ENCODE measurements at places on chromosomes 13 and 19. TPM values are rescaled to one million over a fixed set of nuclear protein-coding genes. Genes with fewer than 3 reads are reported as not detected.
A peak's percentile ranks its signal among the peaks of the same experiment; 100 is the strongest.

UBL3 gene
- total RNA-seq = 8.5 TPM

AP3D1 gene
- 103 TPM for total RNA-seq

MYH14 gene
- total RNA-seq = not detected

FGF14 gene
- total RNA-seq = not detected

PPM1N gene
- 3.1 TPM for total RNA-seq

ZNF69 gene
- total RNA-seq = 1.1 TPM

PABPC3 gene
- total RNA-seq = 0.39 TPM

OR4F17 gene
- not detected for total RNA-seq

ZNF439 gene
- 4.3 TPM for total RNA-seq

DNA sequence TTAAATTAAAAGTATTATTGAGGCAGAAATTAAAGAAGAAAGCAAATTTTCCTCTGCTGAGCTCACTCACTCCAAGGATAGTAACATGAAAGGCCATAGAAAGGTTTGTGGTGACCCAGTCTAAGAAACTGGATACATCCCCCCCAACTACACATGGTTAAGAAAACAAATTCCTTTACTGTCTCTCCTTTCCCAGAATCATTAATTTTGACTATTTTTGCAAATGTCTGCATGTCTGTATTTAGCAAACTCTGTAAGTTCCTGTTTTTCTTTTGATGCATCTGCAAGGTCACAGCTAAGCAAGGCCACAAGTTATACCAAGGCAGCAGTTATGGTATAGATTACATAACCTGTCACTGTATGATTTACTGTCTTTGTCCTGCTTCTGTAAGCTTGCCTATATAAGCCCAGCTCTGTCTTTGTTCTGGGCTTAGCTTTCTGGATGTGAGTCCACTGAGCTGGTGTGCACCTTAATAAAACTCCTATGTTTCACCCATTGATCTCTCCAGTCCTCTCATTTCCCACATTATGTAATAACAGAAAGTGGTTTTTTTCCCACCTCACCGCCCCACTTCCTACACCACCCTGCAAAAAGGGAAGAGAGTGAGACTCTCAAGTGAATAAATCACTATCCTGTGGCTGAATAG is 8.5 kb upstream of the ZNF83 start:
- no peak for DNase-seq
- no peak overlapping the region for H3K4me3 ChIP-seq
- peaks cover 62% of the 10 kb centered on the region for H3K36me3 ChIP-seq
- H3K27ac ChIP-seq = no peak overlapping the region

DNA sequence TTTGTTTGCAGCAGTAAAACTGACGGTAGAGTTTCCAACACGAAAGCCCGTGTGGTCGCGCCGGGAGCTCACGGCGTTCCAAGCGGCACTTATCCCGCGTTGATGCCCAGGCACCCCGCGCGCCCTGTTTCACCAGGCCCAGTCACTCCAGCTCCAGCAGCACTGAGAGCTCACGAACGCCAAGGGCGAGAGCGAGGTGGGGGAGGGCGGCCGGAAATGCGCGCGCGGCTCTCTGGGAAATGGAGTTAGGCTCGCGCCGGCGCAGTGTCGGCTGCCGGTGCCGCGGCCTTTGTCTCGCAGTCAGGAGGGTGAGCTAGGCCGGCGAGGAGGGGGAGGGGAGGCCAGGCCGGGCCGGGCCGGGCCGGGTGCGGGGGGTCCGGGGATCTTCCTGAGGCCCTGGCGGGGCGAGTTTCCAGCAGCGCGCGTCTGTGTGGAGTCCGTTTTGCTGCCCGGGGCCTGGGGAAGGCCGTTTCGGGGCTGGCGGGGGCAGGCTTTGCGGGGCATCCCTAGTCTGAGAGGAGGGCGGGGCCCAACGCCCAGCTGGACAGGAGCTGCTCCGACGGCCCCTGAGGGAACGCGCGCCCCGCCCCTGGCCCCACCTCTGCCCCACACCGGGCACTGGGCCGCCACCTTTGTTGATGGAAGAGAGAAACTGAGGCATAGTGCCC is at the start of gene ZNF135:
TSS of gene ZNF135 (plus strand) at position 280 of the 668 bp plus-strand sequence. CDS start 721 bp downstream, outside the sequence.
- H3K36me3 ChIP-seq = peaks cover 14% of the 10 kb centered on the region
- H3K27ac ChIP-seq = no peak within 1 kb of the TSS
- H3K4me1 ChIP-seq = no peaks in the 10 kb centered on the region

DNA sequence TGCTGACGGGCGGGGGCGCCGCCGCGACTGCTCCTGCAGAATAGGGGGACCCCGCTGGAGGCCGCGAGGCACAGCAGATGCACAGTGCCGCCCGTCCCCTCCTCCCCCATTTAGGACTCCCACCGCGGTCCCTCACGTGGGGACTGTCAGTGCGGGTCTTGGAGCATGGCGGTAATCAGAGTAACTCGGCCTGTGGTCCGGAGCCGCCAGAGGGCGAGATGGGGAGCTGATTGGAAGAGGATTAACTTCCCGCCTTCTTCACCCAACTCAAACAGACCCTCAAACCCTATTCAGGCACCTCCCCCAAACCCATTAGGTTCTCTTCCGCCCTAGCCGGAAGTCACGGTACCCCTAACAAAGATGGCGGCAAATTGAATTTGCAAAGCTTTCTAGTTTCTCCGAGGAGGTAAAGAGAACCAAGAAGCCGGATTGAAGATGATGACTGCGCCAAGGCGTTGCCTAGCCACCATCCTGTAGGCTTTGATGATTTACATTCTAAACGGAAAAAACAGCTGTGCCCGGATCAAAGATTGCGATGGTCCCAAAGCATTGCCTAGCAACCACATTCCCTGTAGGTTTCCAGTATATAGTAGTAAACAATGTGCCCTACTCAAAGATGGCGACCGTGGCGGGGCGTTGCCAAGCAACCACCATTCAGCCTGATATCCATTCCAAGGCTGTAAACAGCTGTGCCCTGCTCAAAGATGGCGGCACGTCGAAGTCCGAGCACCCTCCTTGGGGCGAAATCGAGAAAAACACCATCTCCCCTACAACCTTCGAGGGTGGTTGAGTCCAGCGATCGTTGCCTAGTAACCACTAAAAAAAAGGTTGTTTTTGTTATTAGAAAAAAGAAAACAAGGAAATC is at the start of gene FUZ:
TSS of gene FUZ (minus strand) at position 296 of the 865 bp plus-strand sequence. CDS start at position 110, 186 bp downstream.
- no peaks in the 10 kb centered on the region for H3K36me3 ChIP-seq
- DNase-seq = peak; percentile 89
- peak within 1 kb of the TSS; percentile 94 for H3K27ac ChIP-seq
- peak within 1 kb of the TSS; percentile 88 for H3K4me3 ChIP-seq

DNA sequence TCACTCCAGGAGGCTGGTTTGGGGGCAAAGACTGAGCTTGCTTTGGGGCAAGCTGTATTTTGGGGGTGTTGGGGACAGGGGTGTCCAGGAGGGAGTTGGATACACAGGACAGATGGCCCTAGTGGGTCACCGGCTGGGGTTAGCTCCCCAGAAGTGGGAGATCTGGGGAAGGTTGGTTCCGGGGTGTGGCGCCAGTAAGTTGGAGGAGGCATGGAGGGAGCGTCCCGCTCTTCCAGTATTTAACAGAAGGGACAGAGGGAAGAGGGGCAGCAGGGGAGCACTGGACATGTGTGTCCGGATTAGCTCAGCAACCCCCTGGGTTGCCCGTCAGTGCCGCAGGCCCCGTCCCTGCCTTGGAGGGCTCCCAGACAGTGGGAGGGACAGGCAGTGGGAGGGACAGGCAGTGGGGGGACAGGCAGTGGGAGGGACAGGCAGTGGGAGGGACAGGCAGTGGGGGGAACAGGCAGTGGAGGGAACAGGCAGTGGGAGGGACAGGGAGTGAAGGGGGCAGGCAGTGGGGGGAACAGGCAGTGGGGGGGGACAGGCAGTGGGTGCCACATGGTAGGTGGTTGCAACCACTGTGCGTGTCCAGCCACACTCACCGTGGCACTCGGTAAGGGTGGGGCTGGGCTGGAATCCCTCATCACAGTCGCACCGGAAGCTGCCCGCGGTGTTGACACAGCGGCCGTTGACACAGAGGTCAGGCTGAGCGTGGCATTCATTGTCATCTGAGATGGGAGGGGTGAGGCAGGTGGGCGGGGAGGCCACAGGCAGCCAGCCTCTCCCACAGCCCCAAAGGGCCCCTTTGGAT is 33.2 kb downstream of the CCL25 start:
- DNase-seq = no peak
- H3K4me1 ChIP-seq = no peaks in the 10 kb centered on the region
- no peaks in the 10 kb centered on the region for H3K36me3 ChIP-seq
- no peaks in the 10 kb centered on the region for H3K27me3 ChIP-seq
- no peak overlapping the region for H3K4me3 ChIP-seq

GRCh38 chr19:55391702-55392615 is 6.2 kb downstream of the RPL28 start:
- no peak overlapping the region for H3K27ac ChIP-seq
- no peaks in the 10 kb centered on the region for H3K27me3 ChIP-seq
- peaks cover 15% of the 10 kb centered on the region for H3K4me1 ChIP-seq
- H3K4me3 ChIP-seq = no peak overlapping the region

- no peak overlapping the region for H3K27ac ChIP-seq
- DNase-seq = no peak
- H3K36me3 ChIP-seq = no peaks in the 10 kb centered on the region
- no peak overlapping the region for H3K4me3 ChIP-seq
- H3K27me3 ChIP-seq = no peaks in the 10 kb centered on the region
Observed at GRCh38 chr13:53159431-53159830, 130.8 kb downstream of the OLFM4 start.

- no peak overlapping the region for H3K27ac ChIP-seq
- no peak for DNase-seq
- H3K4me3 ChIP-seq = no peak overlapping the region
- H3K36me3 ChIP-seq = peaks cover 6% of the 10 kb centered on the region
Observed at GRCh38 chr19:36254848-36255247, 39.9 kb downstream of the ZNF146 start.

GRCh38 chr13:50612717-50613116 is 230.8 kb downstream of the DLEU7 start:
- H3K27me3 ChIP-seq = peaks cover 27% of the 10 kb centered on the region
- no peak for DNase-seq
- H3K27ac ChIP-seq = no peak overlapping the region
- peaks cover 29% of the 10 kb centered on the region for H3K4me1 ChIP-seq
- H3K36me3 ChIP-seq = no peaks in the 10 kb centered on the region
- H3K4me3 ChIP-seq = no peak overlapping the region

GRCh38 chr19:43842007-43842406 is 14.9 kb downstream of the ZNF283 start:
- H3K36me3 ChIP-seq = peaks cover 68% of the 10 kb centered on the region
- H3K4me3 ChIP-seq = no peak overlapping the region
- H3K27ac ChIP-seq = no peak overlapping the region
- H3K4me1 ChIP-seq = no peaks in the 10 kb centered on the region
- no peak for DNase-seq
- no peaks in the 10 kb centered on the region for H3K27me3 ChIP-seq

DNA sequence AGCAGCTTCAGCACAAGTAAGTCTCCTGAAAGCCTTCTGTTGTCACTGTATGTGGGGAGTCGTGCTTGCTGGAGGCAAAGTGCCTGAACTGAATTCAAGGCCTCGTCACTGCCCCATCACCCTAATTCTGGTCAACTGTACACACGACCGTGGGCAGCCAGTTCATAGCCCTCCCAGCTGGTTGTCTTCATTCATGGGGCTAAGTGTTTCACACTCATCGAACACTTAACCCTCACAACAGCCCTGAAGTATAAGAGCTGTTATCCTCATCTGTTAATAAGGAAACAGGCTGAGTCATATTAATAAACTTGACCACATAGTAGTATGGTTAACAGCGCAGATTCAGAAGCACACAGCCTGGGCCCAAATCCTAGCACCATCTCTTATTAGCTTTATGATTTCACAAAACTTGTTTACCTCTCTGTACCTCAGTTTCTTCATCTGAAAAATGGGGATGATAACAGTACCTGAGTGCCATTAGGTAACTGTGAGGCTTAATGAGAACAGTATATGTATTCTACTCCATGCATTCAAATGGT is 66.7 kb downstream of the CDADC1 start:
- H3K27me3 ChIP-seq = no peaks in the 10 kb centered on the region
- DNase-seq = no peak
- no peaks in the 10 kb centered on the region for H3K36me3 ChIP-seq
- peak overlapping the region; percentile 24 for H3K27ac ChIP-seq
- peaks cover 13% of the 10 kb centered on the region for H3K4me1 ChIP-seq

DNA sequence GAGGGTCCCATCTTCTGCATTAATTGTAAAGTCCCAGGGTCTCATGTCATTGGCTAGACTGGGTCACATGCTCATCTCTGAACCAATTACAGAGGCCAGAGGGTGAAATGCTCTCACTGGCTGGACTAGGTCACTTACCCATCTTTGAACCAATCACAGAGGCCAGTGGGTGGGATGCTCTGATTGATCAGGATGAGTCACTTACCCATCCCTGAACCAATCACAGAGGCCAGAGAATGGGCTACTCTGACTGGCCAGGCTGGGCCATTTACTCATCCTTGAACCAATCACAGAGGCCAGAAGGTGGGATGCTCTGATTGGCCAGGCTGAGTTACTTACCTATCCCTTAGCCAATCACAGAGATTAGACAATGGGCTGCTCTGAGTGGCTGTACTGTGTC is 5.3 kb downstream of the MISP start:
- H3K4me1 ChIP-seq = no peaks in the 10 kb centered on the region
- H3K36me3 ChIP-seq = no peaks in the 10 kb centered on the region
- H3K27me3 ChIP-seq = no peaks in the 10 kb centered on the region
- no peak for DNase-seq

DNA sequence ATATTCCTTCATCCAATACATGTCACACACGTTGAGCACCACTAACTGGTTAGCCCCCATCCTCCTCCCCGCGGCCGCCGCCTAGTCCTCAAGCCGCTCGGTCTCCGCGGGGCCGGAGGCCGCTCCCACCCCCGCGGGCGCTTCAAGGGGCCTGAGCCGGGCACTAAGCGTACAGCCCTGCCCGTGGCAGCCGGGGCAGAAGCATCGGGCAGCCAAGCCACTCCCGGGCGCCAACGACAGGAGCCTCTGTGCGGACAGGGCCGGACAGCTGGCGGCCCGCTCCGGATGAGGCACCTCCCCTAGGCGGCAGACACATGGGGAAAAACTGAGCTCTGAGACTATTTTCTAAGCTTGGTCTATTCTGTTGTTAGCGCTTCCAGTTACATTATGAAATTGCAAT is 2.8 kb upstream of the ZNF543 start:
- no peak overlapping the region for H3K4me3 ChIP-seq
- peaks cover 21% of the 10 kb centered on the region for H3K4me1 ChIP-seq
- peaks cover 6% of the 10 kb centered on the region for H3K36me3 ChIP-seq
- H3K27ac ChIP-seq = no peak overlapping the region

DNA sequence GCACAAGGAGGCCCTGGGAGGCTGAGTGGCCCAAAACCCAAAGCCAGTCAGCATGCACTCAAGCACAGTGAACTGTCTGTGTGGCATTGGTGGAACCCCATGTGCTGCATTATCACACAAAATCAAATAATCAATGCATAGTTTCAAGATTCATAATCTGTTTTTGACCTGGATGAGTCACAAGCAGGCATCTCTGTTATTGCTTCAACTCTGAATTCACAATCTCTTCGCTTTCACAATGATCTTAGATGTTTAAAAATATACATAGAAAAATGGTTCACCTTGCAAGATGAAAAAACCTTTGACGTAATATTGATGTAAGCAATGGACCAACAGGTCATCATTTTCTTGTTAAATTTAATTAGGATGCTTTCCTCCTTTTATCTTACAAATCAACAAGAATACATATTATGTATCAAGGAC is 455.4 kb downstream of the IRS2 start:
- DNase-seq = no peak
- H3K4me1 ChIP-seq = no peaks in the 10 kb centered on the region
- H3K27me3 ChIP-seq = no peaks in the 10 kb centered on the region
- no peak overlapping the region for H3K27ac ChIP-seq
- no peaks in the 10 kb centered on the region for H3K36me3 ChIP-seq
- H3K4me3 ChIP-seq = no peak overlapping the region

- DNase-seq = no peak
- no peaks in the 10 kb centered on the region for H3K27me3 ChIP-seq
- H3K36me3 ChIP-seq = no peaks in the 10 kb centered on the region
- no peak overlapping the region for H3K4me3 ChIP-seq
- H3K27ac ChIP-seq = no peak overlapping the region
- no peaks in the 10 kb centered on the region for H3K4me1 ChIP-seq
Observed at GRCh38 chr13:80306337-80306972, 34.5 kb downstream of the SPRY2 start.

Measured in activated T-helper 2 cell treated with anti-CD3 and anti-CD28 coated beads, Interferon-gamma antibody, Interleukin-2, Interleukin-4, amounts not matched to agents 10 μg/mL and 5 μg/mL and 100 μg/mL, durations not matched to agents 14 hours and 24 hours and 36 hours (primary cell).